ENCODE measurements at places on chromosomes 6 and 20.

DNA sequence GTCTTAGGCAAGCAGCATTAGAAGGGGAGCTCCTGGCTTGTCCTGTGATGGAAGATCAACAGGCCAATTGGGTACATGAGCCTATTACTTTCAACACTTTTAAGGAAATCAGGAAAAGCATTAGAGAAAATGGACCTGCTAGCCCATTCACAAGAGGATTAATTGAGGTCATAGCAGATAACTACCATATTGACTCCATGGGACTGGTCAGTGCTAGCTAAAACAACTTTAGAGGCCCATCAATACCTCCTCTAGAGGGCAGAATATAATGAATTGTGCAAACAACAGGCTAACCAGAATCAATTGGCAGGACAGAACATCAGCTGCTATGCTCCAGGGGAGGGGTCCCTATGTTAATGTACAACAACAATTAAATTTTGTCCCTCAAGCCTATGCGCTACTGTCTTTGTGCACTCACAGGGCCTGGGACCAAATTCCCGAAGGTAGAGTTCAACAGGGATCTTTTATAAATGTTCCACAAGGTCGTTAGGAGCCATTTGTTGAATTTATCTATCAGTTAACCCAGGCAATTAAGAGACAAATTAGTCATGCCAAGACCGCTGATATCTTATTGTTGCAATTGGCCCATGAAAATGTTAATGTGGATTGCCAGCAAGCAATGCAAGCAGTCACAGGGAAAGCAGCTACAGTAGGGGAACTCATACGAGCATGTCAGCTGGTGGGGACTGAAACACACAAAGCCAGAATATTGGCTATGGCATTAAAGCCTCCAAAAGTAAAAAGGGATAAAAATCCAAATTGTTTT, 106.6 kb upstream of the BTN3A2 start:
- no peak for DNase-seq

GRCh38 chr6:885051-885590, 192.2 kb upstream of the EXOC2 start:
- no peak for DNase-seq

DNA sequence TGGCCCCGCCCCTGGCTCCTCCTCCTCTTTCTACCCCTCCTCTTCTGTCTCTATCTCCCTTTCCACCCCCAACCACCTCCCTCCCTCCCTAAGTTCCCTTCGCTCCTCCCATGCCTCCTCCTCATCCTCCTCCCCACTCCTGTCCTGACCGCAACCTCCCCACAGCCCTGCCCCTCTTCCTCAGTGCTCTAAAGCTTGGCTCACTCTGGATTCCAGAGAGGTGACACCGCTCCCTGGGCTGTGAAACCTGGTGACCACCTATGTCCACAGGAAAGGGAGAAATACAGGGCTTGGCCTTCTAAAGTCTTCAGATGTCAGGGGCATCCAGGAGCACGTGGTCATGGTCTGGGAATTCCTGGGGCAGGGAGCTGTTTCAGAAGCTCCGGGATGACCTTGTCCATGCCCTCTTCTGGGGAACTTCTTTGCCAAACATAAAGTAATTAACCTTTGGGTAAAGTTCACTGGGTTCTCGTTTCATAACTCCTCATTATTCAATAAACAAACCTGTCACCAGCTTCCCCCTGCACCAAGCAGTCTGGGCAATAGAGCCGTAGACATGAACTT, 345 bp upstream of the CST5 start:
- no peak for DNase-seq

GRCh38 chr20:10553326-10553984, 118.3 kb downstream of the SLX4IP start:
- DNase-seq: peak; percentile 44

DNA sequence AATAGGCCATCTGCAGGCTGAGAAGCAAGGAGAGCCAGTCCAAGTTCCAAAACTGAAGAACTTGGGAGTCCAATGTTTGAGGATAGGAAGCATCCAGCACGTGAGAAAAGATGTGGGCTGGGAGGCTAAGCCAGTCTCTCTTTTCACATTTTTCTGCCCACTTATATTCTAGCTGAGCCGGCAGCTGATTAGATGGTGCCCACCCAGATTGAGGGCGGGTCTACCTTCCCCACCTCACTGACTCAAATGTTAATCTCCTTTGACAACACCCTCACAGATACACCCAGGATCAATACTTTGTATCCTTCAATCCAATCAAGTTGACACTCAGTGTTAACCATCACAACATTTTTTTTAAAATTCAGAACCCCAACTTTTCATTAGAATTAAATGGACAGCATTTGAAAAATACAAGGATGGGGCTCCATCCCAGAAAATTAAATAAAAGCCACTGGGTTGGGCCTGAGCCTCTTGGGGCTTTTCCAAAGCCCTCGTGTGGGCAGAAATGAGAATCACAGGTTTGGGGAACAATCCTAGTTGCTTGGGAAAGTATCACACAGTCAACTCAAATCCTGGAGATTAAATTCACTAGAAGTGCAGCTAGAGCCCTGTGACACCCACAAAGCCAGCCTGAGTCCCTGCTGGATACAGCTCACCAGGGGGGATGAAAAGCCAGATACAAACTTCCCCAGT, 2.2 kb downstream of the CLDN20 start:
- no peak for DNase-seq

GRCh38 chr20:13486694-13487093, 152.0 kb downstream of the TASP1 start:
- no peak for DNase-seq

Data from stimulated activated CD4-positive, alpha-beta T cell treated with anti-CD3 and anti-CD28 coated beads, Interleukin-2, amount 100 ng/mL, for 24 hours (primary cell).